ENCODE measurements at places on chromosomes 13 and 19. TPM values are rescaled to one million over a fixed set of nuclear protein-coding genes. Genes with fewer than 3 reads are reported as not detected.
A peak's percentile ranks its signal among the peaks of the same experiment; 100 is the strongest.

The IL4I1 gene
- total RNA-seq, result 52.7 TPM

DNA sequence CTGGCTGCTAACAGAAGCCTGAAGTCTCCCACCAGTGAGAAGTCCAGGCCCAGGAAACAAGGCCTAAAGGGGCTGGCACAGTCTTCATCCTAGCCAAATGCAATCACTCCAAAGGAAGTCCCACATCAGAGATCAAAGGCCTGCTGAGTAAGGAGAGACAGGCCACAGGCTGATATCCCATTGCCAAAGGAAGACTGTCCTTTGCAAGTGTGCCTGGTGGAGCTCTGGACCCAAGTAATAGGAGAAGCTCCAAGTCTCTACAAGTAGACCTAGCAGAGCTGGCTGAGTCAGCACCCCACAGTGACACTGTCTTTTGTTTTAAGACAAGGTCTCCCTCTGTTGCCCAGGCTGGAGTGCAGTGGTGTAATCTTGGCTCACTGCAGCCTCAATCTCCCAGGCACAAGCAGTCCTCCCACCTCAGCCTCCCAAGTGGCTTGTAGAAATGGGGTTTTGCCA, 4.5 kb downstream of the DBP start:
- no peak for DNase-seq

DNA sequence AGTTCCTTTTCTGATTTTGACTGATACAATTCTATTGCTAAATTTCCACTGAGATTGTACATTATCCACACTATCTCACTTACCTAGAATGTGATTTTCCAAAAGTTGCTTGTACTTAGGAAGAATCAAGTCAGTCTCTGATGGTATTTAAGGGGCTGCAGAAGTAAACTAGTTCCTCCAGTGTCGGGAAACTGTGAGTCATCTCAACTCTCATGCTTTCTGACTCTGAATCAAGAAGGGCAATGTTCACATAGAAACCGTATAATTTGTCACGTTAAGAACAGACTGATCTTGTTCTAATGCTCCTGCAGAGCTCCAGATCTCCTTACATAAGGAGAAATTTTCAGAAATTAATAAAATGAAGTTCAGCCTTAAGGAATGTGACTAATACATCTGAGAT, 369.3 kb downstream of the KLF5 start:
- no peak for DNase-seq

The CEBPA gene
- 1.5 TPM for total RNA-seq

- no peak for DNase-seq
Measured at GRCh38 chr13:98542568-98543377, 34.1 kb downstream of the STK24 start.

The EMC10 gene
- 117 TPM for total RNA-seq

GRCh38 chr13:106486287-106486686, 49.2 kb downstream of the EFNB2 start:
- no peak for DNase-seq

DNA sequence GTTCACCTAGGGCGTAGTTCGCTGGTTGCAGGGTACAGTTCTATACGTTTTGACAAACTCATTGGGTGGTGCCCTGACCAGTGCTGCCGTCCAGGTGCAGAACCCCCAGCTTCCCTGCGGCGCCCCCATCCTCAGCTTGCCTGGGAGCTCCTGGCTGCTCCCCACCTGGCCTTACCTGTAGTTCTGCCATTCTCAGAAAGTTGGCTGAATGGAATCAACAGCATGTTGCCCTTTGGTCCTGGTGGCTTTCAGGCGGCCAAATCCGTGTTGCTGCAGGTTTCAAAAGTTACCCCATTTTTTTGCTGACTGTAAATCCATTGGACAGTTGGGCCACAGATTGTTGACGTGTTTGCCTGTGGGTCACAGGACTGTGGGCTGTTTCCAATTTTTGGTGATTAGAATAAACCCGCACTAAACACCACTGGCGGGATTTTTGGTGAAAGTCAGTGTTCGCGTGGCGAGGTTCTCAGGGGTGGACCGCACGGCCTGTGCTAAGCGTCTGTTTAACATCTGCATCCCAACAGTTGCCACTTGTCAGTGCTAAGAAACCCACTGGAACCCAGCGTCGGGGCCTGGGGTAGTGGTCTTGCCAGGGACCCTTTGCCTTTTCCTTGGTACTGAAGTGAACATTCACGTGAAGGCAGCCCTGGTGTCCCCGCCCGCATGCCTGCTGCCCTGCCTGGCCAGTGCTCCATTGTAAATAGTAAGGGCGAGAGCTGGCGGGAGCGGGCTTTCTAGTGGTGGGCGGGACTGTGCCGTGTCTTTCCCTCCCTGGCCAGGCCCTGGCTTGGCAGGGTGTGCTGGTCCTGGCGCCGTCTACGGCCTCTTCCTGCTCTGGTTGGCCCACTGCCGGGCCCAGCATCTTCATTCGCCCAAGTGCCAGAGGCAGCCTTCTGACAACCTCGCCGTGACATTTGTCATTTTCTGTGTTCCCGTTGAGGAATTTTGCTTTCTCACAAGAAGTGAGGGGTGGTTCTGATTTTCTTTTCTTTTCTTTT, 3.3 kb downstream of the DOT1L start:
- no peak for DNase-seq

DNA sequence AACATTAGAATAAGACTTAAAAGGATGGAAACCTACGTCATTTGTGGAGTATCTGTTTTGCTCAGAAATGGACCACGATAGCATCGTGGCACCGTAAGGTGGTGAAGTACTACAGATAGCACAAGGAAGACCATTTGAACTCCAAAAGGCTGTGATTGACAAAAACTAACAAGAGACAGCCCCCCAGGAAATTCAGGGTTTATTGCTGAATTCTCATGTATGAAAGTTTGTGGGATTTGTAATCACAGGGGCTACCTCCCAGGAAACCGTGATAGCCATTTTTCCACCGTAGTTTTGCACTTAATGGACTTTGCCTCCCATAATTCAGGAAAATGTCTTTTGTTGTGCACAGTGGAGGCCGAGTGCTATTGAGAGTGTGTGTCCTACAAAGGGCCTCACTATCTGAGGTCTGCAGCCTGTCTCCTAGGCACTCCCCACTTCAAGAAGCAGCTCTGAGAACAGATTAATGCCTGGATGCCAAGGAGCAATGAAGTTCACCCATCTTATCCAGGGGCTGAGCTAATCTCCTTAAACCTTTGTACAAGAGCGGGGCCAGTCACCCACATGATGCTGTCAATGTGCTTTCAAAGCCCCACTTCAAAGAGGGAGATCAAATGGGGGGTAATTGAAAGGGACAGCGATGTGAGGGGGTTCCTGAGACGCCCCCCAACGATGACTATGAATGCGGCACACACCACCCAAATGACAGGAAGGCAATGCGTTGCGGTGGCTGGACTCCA, 182.6 kb downstream of the COL4A1 start:
- DNase-seq, result no peak

- no peak for DNase-seq
Measured at GRCh38 chr13:87925006-87925405, 253.8 kb downstream of the SLITRK5 start.

The MAMSTR gene
- 0.69 TPM for total RNA-seq

The BRCA2 gene
- total RNA-seq, result 8.4 TPM

The FSTL3 gene
- 8.3 TPM for total RNA-seq

- no peak for DNase-seq
Measured at GRCh38 chr13:113383089-113383488, 19.2 kb upstream of the GRTP1 start.

- DNase-seq, result no peak
Measured at GRCh38 chr19:28247243-28247642, 965.7 kb downstream of the UQCRFS1 start.

The ZNF154 gene
- 1.6 TPM for total RNA-seq

- peak; percentile 14 for DNase-seq
Measured at GRCh38 chr13:21435687-21436151, 23.4 kb downstream of the ZDHHC20 start.

DNA sequence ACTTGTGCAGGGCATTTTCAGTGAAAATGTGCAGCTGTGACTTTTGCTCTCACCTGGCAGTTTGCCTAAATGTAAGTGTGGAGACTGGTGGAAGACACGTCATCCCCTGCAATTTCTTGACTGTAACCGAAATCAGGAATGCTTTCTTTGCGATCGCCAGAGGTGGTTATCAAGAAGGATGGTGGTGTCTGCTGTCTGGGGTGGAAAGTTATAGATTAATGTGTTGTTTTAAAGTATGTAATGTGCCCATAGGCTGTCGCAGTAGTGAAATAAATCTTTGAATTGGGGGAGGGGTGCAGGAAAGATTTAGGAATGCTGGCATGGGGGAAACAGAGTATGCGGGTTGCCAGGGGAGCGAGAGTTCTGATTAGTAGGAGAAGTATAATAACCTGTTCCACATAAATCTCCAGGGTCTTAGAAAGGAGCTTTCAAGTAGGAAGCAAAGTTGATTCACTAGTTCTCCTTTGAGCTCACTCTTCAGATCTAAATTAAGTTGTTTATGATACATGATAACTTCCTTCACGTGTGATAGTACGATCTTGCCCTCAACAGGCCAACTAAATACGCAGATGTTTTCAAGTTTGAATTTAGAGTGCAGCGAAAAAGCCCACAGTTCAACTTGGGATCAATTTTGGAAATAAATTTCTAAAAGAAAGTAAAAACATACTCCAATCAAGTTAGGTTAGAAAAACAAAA, 1520.0 kb upstream of the SLC10A2 start:
- no peak for DNase-seq

GRCh38 chr13:23680845-23681669, 110.8 kb downstream of the TNFRSF19 start:
- DNase-seq, result no peak

GRCh38 chr19:3142292-3142670, 6.4 kb downstream of the GNA15 start:
- DNase-seq, result peak; percentile 58

Data from activated T-cell treated with anti-CD3 and anti-CD28 coated beads, Interleukin-2, amount 50 U/mL, for 4 hours (primary cell).